Activated CD8-positive, alpha-beta memory T cell treated with anti-CD3 and anti-CD28 coated beads for 4 hours (primary cell): ENCODE measurements at places on chromosomes 3 and 15.

GRCh38 chr3:181730316-181730715 is 18.6 kb downstream of the SOX2 start:
- DNase-seq, result no peak

DNA sequence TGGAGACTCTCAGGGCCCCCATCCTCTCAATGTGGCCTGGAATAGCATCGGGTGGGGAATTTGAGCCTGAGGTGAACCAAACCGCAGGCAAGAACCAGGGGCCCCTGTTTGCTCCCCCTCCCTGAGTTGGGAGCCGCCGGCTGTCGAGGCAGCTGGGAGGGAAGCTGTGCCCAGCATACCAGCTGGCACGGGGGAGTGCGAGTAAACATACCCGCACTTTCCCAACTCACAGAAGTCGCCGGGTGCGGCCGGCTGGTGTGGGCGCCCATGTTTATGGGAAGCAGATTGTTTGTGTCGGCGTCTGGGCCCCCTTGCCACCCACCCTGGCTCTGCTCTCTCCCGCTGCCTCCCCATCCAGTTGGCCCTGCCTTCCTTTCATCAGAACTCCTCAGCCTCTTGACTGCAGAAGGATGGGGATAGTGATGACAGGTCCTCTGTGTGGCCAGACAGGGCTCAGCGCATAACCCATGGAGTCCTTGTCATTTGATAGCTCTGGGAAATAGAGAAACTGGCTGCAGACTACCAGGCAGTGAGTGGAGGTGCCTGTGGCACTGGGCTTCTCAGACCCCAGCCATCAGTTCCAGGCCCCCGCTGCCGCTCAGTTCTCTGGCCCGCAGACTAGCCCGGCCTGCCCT is 60.4 kb downstream of the CACNA2D2 start:
- no peak for DNase-seq

GRCh38 chr15:98920091-98920880 is 87.3 kb downstream of the PGPEP1L start:
- no peak for DNase-seq

DNA sequence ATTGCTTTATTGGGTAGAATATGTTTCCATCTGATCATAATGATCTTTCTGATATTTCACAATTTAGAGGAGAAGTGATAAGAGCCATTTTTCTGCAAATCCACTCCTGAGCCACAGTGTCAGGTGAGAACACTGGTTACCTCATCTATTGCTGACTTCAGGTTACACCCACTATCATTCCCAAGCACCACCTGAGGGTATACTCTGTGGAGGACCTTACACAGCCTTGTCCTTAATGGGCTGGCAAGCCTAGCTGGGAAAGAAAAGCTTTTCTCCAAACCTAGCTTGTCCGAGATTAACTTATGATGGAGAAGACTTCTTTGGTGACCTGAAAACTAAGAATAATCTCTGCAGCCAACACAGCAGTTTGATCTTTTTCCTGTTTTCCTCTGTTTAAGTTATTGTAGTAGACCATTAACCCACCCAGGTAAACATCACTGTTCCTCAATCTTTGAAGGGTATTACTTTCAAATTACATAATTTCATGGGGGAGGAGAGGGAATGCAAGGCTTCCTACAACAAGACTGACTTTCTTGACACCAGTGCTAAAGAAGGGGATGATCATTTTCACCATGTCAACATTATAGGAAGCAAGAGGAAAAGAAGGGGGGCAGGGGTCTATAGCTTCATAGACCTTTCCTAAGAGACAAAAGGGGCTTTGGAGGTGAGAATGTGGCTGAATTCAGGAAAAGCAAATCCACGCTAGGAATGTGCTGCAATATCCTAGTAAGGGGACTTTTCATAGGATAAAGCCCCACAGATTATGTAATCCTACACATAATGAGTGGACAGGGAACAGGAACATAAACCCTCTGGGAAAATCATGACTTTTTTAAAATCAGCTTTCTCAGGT is 1.7 kb downstream of the NCEH1 start:
- DNase-seq, result no peak

- DNase-seq, result no peak
These were observed 76.2 kb downstream of the TRIM42 start for GRCh38 chr3:140753865-140754754.

GRCh38 chr3:77655396-77655795 is 615.5 kb downstream of the ROBO2 start:
- DNase-seq, result no peak

- DNase-seq, result no peak
These were observed 26.9 kb upstream of the LCTL start for GRCh38 chr15:66592505-66593218.

DNA sequence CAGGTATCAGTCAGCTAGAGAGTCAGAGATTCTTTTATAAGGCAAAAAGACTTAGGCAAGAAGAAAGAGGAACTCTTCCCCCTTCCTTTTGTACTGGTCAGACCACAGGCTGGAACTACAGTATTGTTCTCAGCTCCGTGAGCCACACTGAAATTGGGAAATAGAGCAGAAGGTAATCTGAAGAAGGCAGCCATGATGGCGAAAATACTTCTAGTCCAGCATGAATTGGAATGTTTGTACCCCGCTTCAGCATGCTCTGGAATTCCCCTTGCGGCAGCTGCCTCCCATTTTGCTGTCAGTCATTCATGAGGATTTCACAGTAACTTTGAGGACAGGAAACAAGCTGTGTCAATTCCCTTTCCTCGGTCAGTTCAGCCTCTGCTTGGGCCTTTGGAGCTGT is 96.2 kb downstream of the CORO2B start:
- no peak for DNase-seq

- no peak for DNase-seq
These were observed 25.0 kb upstream of the GP9 start for GRCh38 chr3:129035360-129036221.

- no peak for DNase-seq
These were observed 34.4 kb downstream of the ALDH1L1 start for GRCh38 chr3:126146034-126146433.

DNA sequence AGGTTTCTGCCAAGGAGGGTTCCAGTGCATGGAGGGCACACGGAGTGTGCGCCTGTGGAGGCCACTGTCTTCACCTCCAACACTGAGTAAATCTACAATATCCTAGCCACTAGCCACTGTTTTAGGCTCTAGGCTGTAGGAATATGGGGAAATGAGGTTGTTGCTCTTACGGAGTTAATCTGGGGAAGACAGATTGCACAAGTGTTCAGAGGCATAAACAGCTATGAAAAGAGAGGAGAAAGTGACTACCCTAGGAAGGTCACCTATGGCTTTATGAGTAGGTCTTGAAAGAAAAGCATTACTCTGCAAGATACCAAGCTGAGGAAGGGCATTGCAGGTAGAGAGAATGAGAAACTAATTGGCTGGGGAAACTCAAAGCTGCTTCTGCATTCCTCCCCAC is 85.7 kb downstream of the CYP19A1 start:
- DNase-seq, result no peak

DNA sequence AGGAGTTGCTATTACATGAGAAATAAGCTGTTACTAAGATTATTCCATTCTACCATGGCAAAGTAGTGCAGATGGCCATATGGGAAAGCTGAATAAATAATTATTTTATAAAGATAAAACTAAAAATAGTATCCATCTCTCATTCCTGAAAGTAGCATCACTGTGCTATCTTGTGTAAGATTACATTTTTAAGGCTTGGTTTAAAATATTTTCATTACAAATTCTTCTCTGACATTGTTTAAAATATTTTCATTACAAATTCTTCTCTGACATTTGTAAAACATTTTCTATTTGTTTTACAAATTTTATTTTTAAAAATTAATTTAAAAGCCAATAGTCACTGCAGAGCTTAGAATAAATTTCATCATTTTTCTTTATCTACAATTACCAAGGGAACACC is 665.5 kb upstream of the NAALADL2 start:
- DNase-seq, result no peak

DNA sequence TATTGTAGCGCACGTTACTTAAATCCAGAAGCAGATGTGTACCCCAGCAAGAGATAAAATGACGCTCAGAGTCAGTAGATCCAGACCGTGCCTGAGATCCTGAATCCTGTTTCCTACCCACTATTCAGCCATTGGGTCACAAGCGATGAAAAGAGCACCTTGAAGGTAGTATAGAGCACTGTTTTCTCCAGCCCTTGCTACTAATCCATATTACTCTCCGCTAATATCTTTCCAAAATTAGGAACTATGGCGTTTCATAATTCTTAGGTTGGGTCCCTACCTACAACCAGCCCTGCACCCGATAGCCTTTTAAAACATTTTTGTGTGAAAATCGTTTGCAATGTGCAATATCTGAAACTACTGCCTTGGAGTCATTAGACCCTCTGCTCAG is 596 bp downstream of the BTD start:
- no peak for DNase-seq

GRCh38 chr3:50120364-50121071 is 31.8 kb downstream of the RBM5 start:
- DNase-seq, result no peak
